ENCODE measurements at places on chromosomes 11 and 22. TPM values are rescaled to one million over a fixed set of nuclear protein-coding genes. Genes with fewer than 3 reads are reported as not detected.

DNAJB7 gene
- not detected for total RNA-seq

OTOG gene
- total RNA-seq: not detected

SLC22A9 gene
- not detected for total RNA-seq

RTN4R gene
- not detected for total RNA-seq

CYP2D6 gene
- not detected for total RNA-seq

SAA4 gene
- not detected for total RNA-seq

UCP3 gene
- total RNA-seq: 0.14 TPM

NAALAD2 gene
- 0.68 TPM for total RNA-seq

SERPIND1 gene
- not detected for total RNA-seq

Measured in thoracic aorta (tissue), 2 donors.